ENCODE measurements at places on chromosomes 5 and 9.

DNA sequence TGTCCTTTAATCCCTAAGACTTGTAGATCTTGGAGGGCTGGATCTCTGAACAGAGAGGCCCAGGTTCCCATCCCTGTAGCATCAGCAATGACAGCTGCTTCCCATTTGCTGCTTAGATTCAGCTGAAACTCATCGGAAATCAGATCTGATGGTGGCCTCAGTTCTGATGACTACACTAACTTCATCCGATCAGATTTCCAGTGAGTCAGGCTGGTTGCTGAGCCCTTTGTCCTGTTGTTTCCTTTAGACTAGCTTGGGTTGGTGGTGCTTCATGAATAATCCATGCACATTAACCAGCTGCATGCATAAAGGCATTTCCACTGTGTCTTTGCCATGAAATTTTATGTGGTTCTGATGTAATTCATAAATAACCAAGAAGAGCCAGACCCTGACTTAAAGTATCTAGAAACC lies 195.2 kb upstream of the TUT7 start:
- H3K27me3 ChIP-seq = peaks cover 8% of the 10 kb centered on the region
- no peaks in the 10 kb centered on the region for H3K4me1 ChIP-seq
- peak; percentile 13 for DNase-seq
- no peak overlapping the region for H3K27ac ChIP-seq

DNA sequence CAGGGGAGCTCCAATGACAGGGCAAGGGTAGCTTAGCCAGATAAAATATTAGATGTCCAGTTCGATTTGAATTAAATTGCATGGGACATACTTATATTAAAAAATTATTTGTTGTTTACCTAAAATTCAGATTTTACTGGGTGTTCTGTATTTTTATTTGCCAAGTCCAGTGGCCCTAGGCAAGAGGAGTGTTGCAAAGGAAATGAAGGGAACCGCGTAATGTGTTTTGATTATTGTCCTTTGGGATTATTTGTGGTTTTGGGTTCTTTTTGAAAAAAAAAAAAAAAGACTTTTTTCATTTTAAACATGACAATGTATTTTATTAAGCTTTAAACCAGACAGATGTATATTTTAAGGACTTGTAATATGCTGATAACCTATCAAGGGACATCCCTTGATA lies 179.3 kb downstream of the C9orf152 start:
- H3K36me3 ChIP-seq = peaks cover 9% of the 10 kb centered on the region
- DNase-seq = peak; percentile 37
- H3K4me3 ChIP-seq = no peak overlapping the region
- H3K4me1 ChIP-seq = peaks cover 48% of the 10 kb centered on the region
- peak overlapping the region; percentile 95 for H3K27ac ChIP-seq

GRCh38 chr9:82299870-82300269 lies 311.3 kb downstream of the SPATA31D1 start:
- no peaks in the 10 kb centered on the region for H3K4me1 ChIP-seq
- no peaks in the 10 kb centered on the region for H3K36me3 ChIP-seq
- no peaks in the 10 kb centered on the region for H3K27me3 ChIP-seq
- H3K4me3 ChIP-seq = no peak overlapping the region
- DNase-seq = no peak
- no peak overlapping the region for H3K27ac ChIP-seq

DNA sequence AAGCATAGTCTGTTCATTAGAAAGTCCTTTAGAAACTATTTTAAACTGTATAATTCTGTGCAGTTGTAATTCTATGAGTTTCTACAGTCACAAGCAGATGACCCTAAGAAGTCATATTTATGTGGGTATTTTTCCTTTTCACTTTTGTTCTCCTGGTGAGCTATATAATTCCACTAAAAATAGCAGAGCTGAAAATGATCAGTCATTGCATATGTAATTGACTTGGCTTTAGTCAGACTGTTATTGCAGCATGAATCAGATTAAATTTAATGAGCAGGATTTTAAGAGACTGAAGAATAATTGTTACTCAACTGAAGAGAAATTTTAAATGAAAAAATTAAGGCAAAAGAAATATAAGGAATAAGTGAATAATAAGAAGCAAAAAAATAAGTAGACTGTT lies 108.5 kb downstream of the MTREX start:
- H3K27ac ChIP-seq = no peak overlapping the region
- H3K36me3 ChIP-seq = peaks cover 49% of the 10 kb centered on the region
- no peak for DNase-seq
- H3K4me1 ChIP-seq = no peaks in the 10 kb centered on the region
- H3K4me3 ChIP-seq = no peak overlapping the region
- H3K27me3 ChIP-seq = no peaks in the 10 kb centered on the region

DNA sequence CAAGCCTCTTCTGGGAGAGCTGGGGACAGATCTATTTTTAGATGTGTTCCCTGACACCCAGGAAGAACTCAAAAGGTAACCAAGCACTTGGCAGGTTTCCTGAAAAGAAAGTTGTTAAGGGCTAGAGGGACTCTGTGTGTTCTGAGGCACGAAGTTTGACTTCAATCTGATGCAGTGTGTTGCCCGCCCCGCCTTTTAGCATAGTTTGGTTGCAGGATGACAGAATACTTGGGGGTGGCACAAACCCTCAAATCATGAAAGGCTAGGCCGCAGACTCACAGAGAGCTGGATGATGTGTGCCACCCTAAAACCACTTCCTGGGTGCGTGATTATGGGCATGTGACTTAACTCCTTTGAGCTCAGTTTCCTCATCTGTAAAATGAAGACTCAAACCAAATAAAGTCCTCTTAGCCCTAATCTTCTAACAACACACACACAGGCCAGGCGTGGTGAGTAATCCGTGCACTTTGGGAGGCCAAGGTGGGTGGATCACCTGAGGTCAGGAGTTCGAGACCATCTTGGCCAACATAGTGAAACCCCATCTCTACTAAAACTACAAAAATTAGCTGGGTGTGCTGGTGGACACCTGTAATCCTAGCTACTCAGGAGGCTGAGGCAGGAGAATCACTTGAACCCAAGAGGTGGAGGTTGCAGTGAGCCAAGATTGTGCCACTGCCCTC lies 12.8 kb upstream of the NDFIP1 start:
- H3K4me1 ChIP-seq = peaks cover 20% of the 10 kb centered on the region

- DNase-seq = no peak
- H3K4me1 ChIP-seq = no peaks in the 10 kb centered on the region
- H3K36me3 ChIP-seq = no peaks in the 10 kb centered on the region
- H3K4me3 ChIP-seq = no peak overlapping the region
Measured at GRCh38 chr5:26669523-26669922, 368.9 kb downstream of the CDH9 start.
